ENCODE measurements at places on chromosomes 12 and 14. TPM values are rescaled to one million over a fixed set of nuclear protein-coding genes. Genes with fewer than 3 reads are reported as not detected.

Gene RTL1
- total RNA-seq: not detected

Gene CCDC177
- not detected for total RNA-seq

DNA sequence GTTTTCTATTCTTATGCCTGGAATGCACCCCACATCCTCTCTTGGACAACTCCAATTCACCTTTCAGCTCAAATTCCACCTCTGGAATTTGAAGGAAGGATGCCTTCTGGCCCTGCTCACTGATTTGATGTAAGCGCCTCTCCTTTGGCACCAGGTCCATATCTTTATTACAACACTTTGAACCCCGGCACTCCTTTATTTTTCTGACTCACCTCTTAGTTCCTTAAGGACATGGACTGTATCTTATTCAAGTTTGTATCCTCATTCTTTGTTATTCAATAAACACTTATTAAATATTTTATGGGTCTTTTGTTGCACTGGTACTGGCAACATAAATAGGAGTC is 3.1 kb downstream of the GALC start:
- no peak for DNase-seq

DNA sequence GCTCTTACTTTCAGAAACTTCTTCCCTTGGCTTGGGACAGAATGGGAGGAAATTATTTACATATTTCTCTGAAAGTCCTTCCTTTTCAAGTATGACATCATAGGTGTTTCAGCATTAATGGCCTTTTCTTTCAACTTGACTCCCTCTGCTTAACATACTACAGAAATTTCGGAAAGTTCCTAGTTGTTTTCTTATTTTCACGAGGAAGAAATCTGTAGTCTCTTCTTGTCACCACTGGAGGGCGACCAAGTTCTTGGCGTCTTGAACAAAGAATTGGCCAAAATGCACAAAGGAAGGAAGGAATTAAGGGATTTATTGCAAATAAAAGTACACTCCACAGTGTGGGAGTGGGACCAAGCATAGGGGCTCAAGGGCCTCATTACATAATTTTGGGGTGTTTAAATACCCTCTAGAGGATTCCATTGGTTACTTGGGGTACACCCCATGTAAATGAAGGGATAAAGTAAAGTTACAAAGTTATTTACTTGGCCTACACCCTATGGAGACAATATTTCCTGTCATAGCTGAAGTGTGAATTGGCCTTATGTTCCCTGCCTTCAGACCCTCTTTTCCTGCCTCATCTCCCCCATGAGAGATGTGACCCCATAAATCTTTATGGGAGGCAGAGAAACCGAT is 70.4 kb downstream of the RPL10L start:
- no peak for DNase-seq

GRCh38 chr12:123948401-123948795 is 24.2 kb downstream of the CCDC92 start:
- DNase-seq: no peak

Gene FBLN5
- 33.7 TPM for total RNA-seq

GRCh38 chr12:111964935-111965334 is 48.0 kb downstream of the TMEM116 start:
- DNase-seq: no peak

- DNase-seq: no peak
Observed at GRCh38 chr14:99146616-99147365, 125.2 kb downstream of the BCL11B start.

- DNase-seq: no peak
Observed at GRCh38 chr12:47234576-47235141, 154.9 kb upstream of the AMIGO2 start.

DNA sequence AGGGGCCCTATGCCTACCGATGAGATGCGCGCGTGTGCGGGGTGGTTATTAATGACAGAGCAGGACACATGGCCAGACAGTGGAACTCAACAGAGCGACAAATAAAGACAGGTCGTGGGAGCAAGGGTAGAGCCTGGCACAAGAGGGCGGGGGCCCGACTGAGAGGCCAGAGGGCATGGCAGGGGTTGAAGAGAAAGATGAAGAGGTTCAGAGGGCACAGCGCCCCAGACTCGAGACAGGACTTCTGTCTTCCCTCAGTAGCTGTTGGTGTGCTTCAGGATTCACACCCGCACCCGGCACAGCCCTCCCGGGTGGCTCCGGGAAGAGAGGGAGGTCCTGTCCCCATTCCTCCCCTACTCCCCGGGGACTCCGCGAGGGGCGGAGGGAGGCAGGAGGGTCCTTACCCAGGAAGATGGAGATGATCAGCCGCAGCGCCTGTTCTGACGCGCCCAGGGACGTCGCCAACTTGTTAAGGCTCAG is 366 bp downstream of the LPCAT3 start:
- DNase-seq: no peak

Gene NRXN3
- 1.4 TPM for total RNA-seq

DNA sequence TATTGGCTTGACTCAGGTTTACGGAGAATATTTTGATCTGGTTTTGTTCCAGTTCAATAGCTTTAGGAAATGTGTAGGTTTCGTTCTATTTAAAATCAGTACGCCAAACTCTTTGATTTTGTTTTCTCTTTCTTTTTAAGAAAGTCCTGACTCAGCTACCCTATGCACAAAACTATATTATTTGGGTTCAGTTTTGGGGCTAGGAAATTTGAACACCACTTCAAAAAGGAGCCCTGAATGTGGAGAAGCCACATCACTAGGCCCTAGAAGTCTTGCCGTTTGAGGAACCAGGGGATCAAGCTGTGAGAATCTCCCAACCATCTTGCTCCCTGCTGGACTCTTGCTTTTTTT is 168.2 kb upstream of the BCL2L14 start:
- DNase-seq: no peak

GRCh38 chr12:111636209-111636945 is 37.3 kb upstream of the ATXN2 start:
- peak; percentile 12 for DNase-seq

- DNase-seq: no peak
Observed at GRCh38 chr12:12540261-12541013, 22.2 kb downstream of the DUSP16 start.

GRCh38 chr12:26919216-26919555 is 18.6 kb downstream of the INTS13 start:
- no peak for DNase-seq

- no peak for DNase-seq
Observed at GRCh38 chr12:39329876-39330275, 113.0 kb downstream of the KIF21A start.

Gene PIWIL1
- total RNA-seq: not detected

DNA sequence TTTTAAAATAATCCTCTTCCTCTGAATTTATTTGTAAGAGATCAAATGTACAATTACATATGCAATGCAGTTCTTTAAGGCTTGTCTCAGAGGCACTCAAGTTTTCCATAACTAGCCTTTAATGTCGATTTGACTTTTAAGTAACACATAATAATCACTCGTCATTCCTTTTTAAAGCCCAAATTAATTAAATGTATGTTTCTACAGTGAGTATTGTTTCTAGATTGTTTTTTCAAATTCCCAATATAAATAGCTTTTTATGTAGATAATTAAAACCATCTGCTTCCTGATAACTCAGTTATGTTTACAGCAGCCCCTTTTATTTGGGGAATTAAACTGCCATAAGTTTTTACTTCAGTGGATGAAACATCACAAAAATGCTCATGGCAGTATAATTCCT is 185.1 kb downstream of the ETNK1 start:
- DNase-seq: no peak

Gene SLC5A8
- total RNA-seq: not detected
